ENCODE measurements at places on chromosomes 16 and 17.
A peak's percentile ranks its signal among the peaks of the same experiment; 100 is the strongest.

DNA sequence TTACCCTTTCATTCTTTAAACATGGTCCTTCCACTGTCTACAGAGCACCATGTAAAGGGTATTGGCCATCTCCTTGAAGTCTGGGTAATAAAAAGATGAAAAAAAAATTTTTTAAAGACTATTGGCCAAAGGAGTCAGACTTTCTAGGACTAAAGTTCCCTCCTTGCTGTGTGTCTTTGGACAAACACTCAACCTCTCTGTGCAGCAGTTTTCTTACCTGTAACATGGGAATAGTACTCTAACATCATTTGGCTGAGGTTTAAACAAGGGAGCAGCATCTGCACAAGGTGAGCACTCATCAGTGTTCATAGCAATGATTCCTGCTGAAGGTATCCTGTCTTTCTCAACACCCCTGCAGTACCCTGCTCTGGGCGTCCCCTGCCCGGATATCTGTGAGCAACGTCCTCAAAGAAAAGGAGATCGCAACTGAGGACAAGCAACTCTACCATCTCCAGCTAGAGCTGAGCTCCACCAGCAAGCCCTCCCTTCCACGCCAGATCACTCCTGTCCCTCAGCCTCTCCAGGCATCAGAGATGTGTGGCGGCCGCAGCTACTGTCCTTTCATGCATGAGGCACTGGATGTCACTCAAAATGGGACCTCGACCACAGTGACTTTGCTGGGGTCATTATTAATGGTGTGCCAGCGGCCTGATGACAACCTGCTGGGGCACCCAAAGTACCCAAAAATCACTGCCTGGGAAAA lies 29.5 kb upstream of the RPH3AL start:
- DNase-seq, result no peak

- DNase-seq, result no peak
These were observed 615 bp upstream of the SREBF1 start for GRCh38 chr17:17837380-17837821.

- DNase-seq, result no peak
These were observed 15.3 kb downstream of the SGCA start for GRCh38 chr17:50181144-50181543.

- no peak for DNase-seq
These were observed 29.4 kb upstream of the MTSS2 start for GRCh38 chr16:70715055-70715858.

GRCh38 chr17:32795339-32795979 lies 81.5 kb downstream of the MYO1D start:
- no peak for DNase-seq

- no peak for DNase-seq
These were observed 42.1 kb downstream of the ABHD15 start for GRCh38 chr17:29524692-29525091.

GRCh38 chr17:58161566-58161965 lies 5.2 kb upstream of the OR4D2 start:
- no peak for DNase-seq

DNA sequence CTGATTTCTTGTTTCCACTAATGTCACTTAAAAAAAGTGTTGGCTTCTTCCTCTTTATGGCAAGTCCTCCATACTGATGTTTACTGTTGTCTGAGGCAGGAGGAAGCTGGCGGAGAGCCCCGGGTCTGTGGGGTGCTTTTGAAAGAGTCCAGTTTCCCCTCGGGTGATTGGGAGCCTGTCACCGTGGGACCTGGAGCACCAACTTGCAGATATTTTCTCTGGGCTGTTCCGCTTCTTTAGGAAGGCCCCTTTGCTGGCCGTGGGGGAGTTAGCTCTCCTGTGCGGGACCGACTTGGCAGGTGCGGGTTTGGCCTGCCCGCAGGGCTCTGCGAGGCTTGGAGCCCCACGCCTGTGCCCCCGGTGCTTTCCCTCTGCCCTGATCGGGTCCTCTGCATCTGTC lies 3.1 kb downstream of the BANP start:
- DNase-seq, result no peak

DNA sequence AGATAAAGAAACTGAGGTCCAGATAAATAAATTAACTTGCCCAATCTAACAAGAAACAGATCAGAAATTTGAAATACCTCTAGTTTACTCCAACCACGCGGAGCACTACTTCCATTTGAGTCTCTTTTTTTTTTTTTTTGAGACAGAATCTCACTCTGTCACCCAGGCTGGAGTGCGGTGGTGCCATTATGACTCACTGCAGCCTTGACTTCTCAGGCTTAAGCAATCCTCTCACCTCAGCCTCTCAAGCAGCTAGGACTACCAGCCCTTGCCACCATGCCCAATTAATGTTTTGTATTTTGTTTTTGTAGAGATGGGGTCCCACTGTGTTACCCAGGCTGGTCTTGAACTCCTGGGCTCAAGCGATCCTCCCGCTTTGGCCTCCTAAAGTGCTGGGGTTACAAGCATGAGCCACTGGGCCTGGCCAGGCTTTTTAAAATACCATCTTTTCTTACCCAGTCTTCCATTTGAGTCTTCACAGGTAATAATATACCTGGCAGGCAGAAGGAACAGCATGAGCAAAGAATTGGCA lies 3.3 kb upstream of the NACA2 start:
- no peak for DNase-seq

DNA sequence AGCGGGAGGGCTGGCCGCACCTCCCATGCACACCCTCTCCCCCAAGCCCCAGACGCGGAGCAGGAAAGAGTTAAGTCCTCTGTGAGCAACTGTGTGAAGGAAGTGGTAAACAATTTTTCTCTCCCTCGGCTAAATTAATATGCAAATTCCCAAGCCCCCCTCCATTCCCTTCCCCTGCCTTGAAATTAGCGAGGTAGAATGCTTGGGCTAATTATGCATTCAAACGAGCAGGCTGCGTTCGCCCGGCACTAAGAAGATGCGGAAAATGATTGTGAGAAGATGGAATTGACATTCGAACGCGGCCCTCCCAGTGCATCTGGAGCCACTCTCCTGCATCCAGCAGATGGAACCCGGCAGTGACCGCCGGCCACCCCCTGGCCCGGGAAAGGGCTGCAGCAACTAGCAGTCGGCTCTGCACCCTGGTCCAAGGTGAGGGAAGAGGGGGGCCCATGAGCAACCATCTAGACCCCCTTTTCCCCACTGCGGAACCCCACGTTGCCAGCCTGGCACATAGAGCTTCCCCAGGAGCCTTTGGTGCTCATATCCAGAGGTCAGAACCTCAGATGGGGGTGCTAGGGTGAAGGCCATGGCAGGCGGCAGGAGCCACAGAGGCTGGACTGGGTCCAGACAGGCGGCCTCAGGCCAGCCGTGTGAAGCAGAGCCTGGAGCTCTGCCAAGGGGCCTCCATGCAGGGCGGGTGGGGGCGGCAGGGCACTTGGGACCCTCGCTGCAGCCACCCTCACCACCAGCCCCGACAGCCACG lies 49.1 kb upstream of the ACSF3 start:
- DNase-seq, result no peak

- DNase-seq, result no peak
These were observed 66.4 kb downstream of the OR1D5 start for GRCh38 chr17:2996810-2997670.

DNA sequence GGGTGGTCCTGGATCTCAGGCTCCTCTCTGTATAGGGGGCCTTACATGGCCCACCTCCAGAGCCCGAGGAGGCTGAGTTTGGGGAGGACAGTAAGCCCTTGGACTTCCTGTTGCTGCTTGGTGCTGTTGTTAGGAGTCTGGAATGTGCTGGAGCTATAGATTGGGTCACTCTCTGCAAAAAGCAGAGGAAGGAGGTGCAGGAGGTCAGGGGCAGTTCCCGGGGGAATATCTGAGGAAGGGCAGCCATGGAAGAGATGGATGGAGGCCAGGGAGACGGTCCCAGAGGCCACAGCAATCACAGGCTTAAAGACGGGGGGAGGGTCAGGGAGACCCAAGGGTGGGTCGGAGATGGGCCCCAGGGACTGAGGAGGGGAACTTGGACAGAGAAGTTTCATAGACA lies 23.0 kb upstream of the CBX4 start:
- no peak for DNase-seq

DNA sequence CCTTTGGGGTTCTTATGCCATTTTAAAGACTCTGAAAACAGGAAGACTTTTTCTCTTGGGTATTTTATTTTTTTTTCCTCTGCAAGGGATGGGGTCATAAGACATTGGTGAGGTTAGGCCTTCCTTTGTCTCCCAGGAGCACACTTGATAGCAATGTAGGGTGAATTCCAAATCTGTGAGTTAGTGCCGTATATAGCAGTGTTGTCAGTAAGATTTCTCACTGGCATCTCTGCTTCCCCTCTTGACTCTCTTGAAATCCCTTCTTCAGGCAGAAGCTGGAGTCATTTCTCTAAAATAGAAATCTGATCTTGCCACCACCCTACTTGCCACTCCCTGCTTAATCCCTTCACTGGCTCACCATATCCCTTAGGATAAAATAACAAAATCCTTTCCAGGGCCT lies 529.7 kb downstream of the WWOX start:
- DNase-seq, result no peak

DNA sequence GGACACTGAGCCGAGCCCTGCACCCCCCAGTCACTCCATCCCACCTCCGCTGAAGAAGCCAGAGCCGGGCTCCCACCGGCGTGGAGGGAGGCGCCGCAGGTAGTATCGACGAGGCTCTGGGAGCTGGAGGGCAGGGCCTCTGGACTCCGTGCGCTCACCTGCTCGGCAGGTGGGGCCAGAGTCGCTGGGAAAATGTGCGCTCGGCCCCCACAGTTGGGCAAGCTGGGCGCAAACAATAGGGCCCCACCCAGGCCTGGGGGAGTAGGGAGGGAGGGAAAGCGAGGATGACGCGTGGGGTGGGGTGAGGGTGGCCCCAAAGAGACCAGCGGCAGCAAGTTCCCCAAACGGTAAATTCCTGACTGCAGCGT lies 668 bp downstream of the JUP start:
- DNase-seq, result no peak

- DNase-seq, result no peak
These were observed 150.3 kb downstream of the ASIC2 start for GRCh38 chr17:33142705-33143299.

GRCh38 chr17:1298606-1299005 lies 19.1 kb downstream of the TRARG1 start:
- peak; percentile 64 for DNase-seq

Data from stimulated activated CD4-positive, alpha-beta T cell treated with anti-CD3 and anti-CD28 coated beads, Interleukin-4, amount 100 ng/mL, for 1 hour (primary cell).